ENCODE measurements at places on chromosomes 2 and 18.
A peak's percentile ranks its signal among the peaks of the same experiment; 100 is the strongest.

DNA sequence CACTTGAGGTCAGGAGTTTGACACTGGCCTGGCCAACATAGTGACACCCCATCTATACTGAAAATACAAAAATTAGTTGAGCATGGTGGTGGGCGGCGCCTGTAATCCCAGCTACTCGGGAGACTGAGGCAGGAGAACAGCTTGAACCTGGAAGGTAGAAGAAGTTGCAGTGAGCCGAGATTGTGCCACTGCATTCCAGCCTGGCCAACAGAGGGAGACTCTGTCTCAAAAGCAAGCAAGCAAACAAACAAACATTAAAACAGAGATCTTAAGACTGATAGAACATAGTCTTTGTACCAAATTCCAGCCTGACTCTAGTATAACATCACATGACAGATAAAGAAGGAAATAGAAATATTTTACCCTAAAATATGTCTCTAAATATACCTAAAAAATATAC, 168.1 kb downstream of the PTPRM start:
- no peak for DNase-seq

DNA sequence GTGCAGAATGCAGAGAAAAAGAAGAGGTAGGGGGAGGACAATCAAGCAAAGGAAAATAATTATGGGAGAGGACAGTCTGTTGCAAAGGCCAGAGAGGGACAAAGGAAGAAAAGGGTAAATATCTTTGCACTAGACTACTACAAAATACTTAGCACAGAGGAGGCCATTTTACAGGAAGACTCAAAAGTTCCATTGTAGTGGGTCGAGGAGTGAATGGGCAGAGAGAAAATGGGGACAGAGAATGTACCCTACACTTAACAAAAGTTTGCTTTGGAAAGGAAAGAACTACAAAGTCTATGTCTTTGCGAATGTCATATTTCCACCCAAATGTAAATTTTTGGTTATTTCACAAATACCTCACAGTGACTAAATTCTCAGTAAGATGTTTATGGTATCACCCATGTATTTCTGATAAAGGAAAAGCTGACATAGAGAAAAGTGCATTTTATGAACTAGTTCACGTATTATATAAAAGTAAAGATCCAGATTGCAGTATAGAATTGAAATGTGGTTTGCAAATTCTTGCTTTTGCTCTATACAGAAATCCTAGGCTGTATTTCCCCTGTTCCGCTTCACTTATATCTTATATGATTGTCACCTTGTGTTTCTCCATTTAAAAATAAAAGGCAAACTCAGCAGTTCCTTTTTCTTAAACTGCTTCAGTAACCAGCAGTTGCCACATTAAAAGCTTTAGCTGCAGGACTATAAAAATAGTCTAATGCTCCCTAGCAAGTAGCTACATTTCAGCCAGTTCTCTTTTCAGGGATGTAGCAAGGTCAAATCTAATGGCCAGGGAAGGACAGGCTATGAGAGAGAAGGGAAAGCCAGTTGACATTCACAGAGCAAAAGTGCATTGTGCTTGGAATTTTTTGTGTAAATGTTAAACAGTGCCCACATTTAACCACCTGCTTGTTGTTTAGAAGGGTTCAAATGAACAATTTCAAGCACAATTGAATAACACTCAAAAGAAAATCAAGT, 79.7 kb upstream of the CYTIP start:
- no peak for DNase-seq

- DNase-seq, result no peak
Observed at GRCh38 chr2:130835766-130836015, 1.0 kb upstream of the ARHGEF4 start.

- no peak for DNase-seq
Observed at GRCh38 chr2:240127191-240127750, 8.8 kb downstream of the COPS9 start.

- DNase-seq, result no peak
Observed at GRCh38 chr2:102000813-102001766, 9.3 kb downstream of the IL1R2 start.

- DNase-seq, result no peak
Observed at GRCh38 chr18:61854578-61855448, 38.0 kb downstream of the RNF152 start.

DNA sequence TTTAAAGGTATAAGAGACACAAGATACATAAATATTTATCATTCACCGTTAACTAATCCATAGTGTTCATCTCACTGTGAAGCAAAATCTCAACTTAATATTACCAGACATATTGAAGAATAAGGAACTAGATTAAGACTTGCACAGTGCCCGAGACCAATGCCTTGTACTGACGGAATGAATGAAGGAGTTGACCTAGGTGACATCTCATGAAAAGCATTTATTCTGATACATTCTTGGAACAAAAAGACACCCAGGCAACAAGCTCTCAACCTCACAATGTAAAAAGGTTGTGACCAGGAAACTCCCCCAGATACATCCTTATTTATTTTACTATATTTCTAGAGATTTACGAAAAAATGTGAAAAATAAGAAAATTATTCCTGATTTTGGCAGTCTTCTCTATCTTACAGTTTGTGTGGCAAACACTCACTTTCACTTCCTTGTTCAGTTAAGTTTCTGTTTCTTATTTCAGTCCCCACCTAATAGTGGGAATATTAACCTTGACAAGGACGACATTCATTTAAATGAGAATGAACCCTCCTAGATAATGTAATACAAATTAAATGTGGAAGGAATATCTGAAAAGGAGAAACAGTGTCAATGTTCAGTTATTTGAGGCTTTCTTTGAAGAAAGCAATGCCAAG, 28.4 kb downstream of the M1AP start:
- DNase-seq, result no peak

DNA sequence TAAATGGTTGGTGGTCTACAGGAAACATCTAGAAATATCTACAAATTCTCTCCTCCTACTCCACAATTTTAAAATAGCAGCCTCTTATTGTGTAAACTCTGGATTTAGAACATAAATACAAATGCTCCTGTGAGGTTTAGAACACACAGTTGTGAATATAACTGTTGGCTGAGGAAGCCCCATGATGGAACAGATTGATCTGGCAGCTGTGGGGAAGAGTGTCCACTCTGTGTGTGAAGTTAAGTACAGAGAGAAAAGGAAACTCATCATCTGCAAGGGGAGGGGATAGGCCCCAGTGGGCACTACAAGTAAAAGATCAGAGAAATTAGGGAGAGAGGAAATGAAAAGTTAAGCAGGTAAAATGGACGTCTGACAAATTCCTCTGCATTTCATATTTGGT, 422.7 kb upstream of the FSHR start:
- no peak for DNase-seq

GRCh38 chr2:217864963-217865772, 137.6 kb downstream of the TNS1 start:
- DNase-seq, result no peak

DNA sequence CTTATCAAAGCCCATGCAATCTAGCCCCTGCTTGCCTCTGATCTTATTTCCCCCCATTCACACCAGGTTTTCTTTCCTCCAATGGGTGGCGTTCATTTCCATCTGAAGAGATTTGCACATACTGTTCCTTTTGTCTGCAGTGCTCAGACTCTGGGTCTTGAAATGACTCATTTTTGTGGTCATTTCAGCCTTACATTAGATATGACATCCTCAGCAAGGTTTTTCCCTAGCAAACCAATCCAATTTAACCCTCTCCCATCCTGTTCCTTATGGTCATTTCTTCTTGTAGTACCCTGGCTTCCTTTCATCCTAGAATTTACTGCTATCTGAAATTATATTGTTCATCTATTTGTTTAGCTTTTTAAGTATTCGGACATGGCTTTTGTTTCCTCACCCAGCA, 42.5 kb upstream of the SCN1A start:
- peak; percentile 37 for DNase-seq

- no peak for DNase-seq
Observed at GRCh38 chr2:138691667-138692066, 88.5 kb downstream of the NXPH2 start.

DNA sequence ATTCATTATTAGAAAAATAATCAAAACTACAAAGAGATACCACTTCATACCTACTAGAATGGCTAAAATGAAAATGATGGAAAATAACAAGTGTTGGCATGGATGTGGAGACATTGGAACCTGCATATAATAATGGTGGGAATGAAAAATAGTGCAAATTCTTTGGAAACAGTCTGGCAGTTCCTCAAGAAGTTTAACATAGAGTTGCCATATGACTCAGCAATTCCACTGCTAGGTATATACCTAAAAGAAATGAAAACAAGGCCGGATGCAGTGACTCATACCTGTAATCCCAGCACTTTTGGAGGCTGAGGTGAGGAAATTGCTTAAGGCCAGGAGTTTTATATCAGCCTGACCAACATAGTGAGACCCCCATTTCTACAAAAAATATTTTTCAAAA, 41.6 kb upstream of the ACYP2 start:
- DNase-seq, result no peak

DNA sequence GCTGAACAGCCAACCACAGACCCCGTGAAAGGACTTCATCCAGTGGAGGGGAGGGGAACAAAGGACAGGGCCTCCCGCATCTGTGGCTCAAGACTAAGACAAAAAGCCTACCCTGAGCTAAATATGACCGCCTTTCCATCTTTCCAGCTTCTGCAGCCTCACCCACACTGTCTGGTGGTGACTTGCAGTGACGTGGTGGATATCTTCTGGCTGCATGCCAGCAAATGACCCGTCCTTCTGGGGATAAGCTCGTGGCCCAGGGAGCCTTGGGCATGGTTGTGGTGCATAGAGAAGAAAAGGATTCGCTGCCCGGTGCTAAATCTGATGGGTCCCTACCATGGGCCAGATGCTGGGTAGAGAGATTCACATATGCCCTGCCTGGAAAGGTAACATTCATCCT, 8.7 kb upstream of the NGEF start:
- DNase-seq, result no peak

DNA sequence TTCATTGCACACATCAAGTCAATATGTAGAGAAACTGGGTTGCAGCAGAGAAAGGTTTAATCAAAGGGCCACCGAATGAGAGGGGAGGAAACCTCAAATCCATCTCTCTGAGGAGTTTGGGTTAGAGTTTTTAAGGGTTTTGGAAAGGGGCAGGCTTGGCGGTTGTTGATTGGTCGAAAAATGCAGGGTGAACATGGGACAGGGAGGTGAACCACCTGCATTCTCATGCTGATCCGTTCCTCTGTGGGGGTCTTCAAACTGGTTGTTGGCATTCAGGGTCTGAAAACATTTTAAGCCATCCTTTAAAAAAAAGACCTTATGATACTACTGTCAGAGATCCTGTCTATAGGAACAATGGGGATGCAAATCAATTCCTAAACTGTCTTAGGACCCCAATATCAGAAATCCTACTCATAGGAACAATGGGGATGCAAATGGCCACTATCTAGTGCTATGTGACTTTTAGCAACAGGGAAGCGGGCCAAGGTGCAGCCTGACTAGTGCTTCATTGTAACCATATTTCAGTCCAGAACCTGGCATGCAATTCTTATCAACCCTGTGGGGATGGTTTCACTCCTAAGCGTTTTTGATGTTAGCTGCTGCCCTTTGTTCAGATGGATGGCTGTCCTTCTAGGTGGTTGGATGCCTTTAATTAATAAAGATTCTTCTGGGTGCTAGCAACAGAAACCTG, 120.1 kb upstream of the MGAT5 start:
- no peak for DNase-seq

DNA sequence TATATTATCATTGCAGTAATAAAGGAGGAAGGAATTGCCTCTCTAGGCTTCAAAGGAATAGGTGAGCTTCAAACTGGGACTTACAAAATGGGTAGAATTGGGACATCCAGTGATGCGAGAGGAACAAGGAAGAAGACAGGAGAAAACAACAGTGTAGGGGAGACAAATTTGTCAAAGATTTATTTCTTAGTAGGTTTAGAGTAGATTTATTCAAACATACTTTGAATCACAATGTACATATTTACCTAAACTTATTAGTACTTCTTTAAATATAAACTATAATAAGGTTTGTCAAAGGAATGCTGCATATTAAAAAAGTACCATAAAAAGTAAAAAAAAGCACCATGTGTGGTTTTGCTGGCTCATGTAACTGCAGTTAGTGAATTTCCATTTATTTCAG, 161.4 kb upstream of the CDH2 start:
- no peak for DNase-seq

GRCh38 chr2:200042102-200042735, 86.8 kb downstream of the MAIP1 start:
- DNase-seq, result no peak

- no peak for DNase-seq
Observed at GRCh38 chr2:209113026-209113425, 310.8 kb upstream of the MAP2 start.

DNA sequence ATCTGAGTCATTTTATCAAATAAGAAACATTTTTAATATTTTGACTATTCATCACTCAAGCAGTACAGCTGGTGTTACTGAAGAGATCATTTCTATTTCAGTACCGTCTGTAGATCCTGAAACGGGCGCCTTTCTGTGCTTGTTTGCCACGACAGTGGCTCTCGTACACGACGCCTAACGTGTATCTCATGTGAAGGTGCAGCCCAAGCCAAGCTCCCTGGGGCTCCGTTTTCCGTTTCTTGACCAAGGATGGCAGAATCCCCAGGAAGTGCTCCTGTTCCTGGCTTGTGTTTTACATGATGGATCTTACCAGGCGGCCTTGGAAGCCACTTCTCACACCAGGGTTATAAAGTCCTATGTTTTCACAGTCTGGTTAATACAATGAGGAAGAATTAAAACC, 320.6 kb downstream of the GBX2 start:
- no peak for DNase-seq

DNA sequence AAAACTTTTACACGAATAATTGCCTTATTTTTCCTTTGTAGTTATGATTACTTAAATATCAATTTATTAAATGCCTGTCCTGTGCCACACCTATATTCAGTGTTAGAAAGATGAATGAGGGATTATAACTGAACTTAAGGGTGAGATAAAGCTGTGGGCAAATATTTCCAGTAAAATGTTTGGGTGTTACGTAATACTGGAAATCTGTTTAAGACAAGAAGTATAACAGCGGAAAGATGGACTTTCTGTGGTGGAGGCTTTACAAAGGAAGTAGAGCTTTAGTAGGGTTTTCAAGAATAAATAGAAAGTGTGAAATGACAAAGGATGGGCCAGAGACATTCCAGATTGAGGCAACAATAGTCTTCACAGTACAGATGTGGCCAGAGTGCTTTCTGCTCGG, 927.0 kb downstream of the DPP10 start:
- no peak for DNase-seq

DNA sequence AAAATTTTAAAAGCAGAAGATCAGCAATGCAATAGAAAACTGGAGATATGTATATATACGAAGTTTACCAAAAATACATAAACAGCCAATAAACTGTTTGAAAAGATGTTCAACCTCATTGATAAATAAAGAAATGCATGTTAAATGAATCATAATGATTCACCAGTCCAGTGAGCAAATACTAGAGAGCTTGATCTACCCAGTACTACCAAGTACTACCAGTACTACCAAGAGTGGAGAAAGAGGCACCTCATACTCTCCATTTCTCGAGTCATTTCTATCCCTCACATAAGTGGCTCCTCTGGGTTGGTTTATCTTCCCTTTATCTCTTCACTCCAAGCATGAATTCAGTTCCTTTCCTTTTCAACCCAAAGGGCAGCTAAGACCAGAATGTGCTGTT, 138.9 kb downstream of the MREG start:
- DNase-seq, result no peak

- no peak for DNase-seq
Observed at GRCh38 chr2:88182721-88183120, 12.6 kb downstream of the THNSL2 start.

GRCh38 chr2:15510131-15510530, 51.0 kb downstream of the NBAS start:
- no peak for DNase-seq

All from urothelium cell line (cell line).